ENCODE measurements at places on chromosomes 4 and X.

- H3K27ac ChIP-seq, result no peak overlapping the region
- H3K4me1 ChIP-seq, result no peaks in the 10 kb centered on the region
- peaks cover 25% of the 10 kb centered on the region for H3K27me3 ChIP-seq
- DNase-seq, result no peak
Observed at GRCh38 chr4:42360256-42360669, 37.0 kb upstream of the SHISA3 start.

- DNase-seq, result no peak
- H3K27me3 ChIP-seq, result no peaks in the 10 kb centered on the region
- no peaks in the 10 kb centered on the region for H3K4me1 ChIP-seq
- H3K4me3 ChIP-seq, result no peak overlapping the region
- H3K36me3 ChIP-seq, result no peaks in the 10 kb centered on the region
Observed at GRCh38 chrX:76453737-76454406, 26.4 kb downstream of the MAGEE1 start.

- no peaks in the 10 kb centered on the region for H3K4me1 ChIP-seq
- H3K36me3 ChIP-seq, result no peaks in the 10 kb centered on the region
- no peaks in the 10 kb centered on the region for H3K27me3 ChIP-seq
- H3K27ac ChIP-seq, result no peak overlapping the region
Observed at GRCh38 chr4:31246856-31247255, 526.7 kb downstream of the PCDH7 start.

DNA sequence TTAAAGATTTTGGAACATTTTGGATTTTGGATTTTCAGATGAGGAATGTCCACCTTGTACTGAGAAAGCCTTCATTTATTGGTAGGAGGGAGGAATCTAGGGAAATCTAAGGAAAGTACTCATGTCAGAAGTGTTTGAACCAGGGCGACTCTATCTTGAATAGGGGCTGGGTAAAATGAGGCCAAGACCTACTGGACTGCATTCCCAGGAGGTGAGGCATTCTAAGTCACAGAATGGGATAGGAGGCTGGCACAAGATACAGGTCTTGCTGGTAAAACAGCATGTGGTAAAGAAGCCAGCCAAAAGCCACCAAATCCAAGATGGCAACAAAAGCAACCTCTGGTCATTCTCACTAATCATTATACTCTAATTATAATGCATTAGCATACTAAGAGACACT is 118.9 kb downstream of the MXRA5 start:
- no peak overlapping the region for H3K27ac ChIP-seq
- H3K36me3 ChIP-seq, result no peaks in the 10 kb centered on the region
- DNase-seq, result no peak
- no peaks in the 10 kb centered on the region for H3K4me1 ChIP-seq

DNA sequence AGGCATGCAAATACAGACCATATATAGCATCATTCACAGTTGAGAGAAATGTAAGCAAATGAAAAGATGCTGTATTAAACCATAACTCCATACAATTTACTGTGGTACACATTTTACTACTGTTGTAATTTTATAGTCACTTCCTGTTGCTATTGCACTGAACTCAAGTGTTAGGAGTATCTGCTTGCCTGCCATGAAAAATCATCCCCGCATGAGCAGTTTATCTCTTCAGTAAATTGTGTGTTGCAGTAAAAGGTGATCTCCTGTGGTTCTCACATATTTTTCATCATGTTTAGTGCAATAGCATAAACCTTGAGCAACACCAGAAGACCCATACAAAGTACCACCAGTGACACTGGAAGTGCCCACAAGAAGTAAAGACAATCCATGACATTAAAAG is 1153.4 kb downstream of the FAT4 start:
- no peak for DNase-seq
- no peak overlapping the region for H3K27ac ChIP-seq
- no peaks in the 10 kb centered on the region for H3K4me1 ChIP-seq
- H3K36me3 ChIP-seq, result no peaks in the 10 kb centered on the region

- H3K4me3 ChIP-seq, result no peak overlapping the region
- no peak for DNase-seq
- no peaks in the 10 kb centered on the region for H3K4me1 ChIP-seq
- H3K27ac ChIP-seq, result no peak overlapping the region
- no peaks in the 10 kb centered on the region for H3K27me3 ChIP-seq
- H3K36me3 ChIP-seq, result no peaks in the 10 kb centered on the region
Observed at GRCh38 chr4:70426789-70427188, 29.0 kb downstream of the OPRPN start.

- DNase-seq, result no peak
- no peaks in the 10 kb centered on the region for H3K36me3 ChIP-seq
- H3K27ac ChIP-seq, result no peak overlapping the region
- H3K27me3 ChIP-seq, result no peaks in the 10 kb centered on the region
- H3K4me1 ChIP-seq, result no peaks in the 10 kb centered on the region
- H3K4me3 ChIP-seq, result no peak overlapping the region
Observed at GRCh38 chr4:187184508-187184907, 460.9 kb upstream of the FAT1 start.

DNA sequence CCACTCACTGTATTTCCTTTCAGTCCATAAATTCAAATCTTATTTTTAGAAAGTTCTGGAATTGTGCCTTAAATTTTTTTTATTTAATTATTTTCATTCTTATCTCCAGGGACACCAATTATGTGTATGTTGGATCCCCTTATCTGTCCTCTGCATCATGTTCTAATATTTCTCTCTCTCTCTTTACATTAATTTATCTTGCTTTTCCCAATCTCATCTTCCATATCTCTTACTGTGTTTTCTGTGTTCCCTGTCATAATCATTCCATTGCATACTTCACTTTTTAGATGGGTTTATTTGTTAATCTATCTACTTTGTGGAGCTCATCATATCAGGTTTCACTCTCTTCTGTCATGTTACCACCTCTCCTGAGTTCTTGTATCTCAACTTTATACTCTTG is 37.4 kb downstream of the PPP2R2C start:
- H3K4me3 ChIP-seq, result no peak overlapping the region
- H3K27ac ChIP-seq, result no peak overlapping the region
- no peaks in the 10 kb centered on the region for H3K4me1 ChIP-seq
- no peak for DNase-seq

DNA sequence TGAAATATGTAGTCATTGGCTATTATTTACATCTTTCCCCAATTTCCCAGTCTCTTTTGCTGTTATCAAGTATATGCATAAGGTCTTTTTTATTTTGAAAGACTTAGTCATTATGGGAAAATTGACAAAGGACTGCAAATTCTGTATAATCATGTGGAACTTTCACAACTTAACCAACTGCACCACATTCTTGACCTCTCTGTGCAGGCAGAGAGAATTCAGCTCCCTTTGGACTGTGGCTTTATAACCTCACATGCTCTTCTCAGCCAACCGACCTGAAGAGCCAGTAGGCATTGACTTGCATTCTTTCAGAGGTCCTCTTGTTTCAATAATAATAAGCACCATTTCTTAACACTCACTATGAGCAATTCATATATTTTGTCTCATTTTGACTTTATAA is 66.9 kb downstream of the ANXA3 start:
- H3K27me3 ChIP-seq, result no peaks in the 10 kb centered on the region
- DNase-seq, result no peak
- H3K27ac ChIP-seq, result no peak overlapping the region
- no peaks in the 10 kb centered on the region for H3K36me3 ChIP-seq

DNA sequence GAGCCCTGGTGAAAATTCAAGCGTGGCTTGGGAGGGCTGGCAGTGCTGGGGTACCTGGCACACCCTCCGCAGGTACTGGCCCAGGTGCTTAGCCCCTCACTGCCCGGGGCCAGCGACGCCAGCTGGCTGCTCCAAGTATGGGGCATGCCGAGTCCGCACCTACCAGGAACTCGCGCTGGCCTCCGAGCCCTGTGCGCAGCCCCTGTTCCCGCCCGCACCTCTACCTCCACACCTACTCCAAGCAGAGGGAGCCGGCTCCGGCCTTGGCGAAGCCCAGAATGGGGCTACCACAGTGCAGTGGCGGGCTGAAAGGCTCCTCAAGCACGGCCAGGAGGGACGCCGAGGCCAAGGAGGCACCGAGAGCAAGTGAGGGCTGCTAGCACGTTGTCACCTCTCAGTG is 14.9 kb upstream of the DHX15 start:
- no peak overlapping the region for H3K4me3 ChIP-seq
- H3K36me3 ChIP-seq, result no peaks in the 10 kb centered on the region
- no peaks in the 10 kb centered on the region for H3K27me3 ChIP-seq
- DNase-seq, result no peak
- no peaks in the 10 kb centered on the region for H3K4me1 ChIP-seq

Measured in activated CD4-positive, alpha-beta memory T cell treated with anti-CD3 and anti-CD28 coated beads for 36 hours (primary cell).